ENCODE measurements at places on chromosomes 1 and 21.

GRCh38 chr1:58722967-58723366, 23.1 kb upstream of the MYSM1 start:
- no peak for DNase-seq

GRCh38 chr1:76219366-76219818, 144.8 kb downstream of the ST6GALNAC3 start:
- DNase-seq, result no peak

DNA sequence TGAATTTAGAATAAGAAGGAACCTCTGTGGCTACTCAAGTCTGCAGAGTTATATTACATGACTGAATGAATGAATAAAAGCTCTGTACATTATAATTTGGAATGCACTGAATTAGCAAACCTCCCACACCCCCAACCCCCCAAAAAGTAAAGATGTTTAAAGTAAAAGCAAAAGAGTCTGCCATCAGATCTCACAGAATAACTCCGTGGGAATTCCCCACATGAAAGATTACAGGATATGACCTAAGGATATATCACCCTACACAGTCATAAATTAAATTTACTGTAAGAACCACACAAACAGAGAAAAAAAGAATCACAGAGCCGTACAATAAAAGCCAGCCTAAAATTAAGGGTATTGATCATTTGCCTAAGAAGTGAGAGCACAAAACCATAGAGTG, 587.3 kb downstream of the PTPRC start:
- DNase-seq, result no peak

- no peak for DNase-seq
Observed at GRCh38 chr1:44424747-44425146, 19.7 kb downstream of the RNF220 start.

DNA sequence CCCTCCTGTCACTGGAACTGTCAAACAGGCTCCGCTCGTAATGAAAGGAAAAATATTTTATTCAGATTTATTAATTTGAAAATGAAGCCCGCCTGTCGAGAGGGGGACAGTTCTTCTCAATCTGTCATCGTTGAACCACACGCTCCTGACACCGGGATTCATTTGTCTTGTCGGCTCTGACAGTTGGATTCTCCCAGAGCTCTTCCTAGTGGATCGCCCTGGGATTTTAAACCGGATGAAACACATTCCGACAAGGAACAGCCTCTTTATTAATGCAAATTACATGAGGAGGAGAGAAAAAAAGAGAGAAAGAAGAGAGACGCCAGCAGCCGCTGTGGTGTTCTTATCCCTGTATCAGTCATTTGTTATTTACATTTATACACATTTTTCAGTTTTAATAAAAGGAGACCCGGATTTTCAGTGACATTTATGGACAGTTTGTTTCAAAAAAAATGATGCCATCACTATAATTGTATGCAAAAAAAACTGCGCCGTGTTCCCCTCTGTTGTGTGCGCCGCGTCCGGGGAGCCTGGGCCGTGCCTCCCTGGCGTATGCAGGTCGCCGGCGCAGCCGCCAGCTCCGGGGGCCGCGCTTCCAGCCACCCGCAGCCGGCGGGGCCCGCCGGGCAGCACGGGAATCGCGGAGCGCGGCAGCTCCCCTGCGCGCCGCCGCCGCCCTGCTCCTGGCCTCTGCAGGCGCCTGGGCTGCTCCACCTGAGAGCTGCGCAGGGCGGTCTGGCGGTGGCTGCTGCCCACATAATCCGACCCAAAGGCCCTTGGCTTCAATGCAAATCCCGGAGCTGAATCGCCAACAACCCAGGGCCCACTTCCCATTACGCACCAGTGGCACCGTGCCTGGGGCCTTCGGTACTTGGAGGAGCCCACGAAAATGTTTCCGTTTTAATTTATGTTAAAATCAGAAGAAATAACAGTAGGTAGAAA, 237.9 kb upstream of the PBX1 start:
- no peak for DNase-seq

GRCh38 chr1:91552091-91552490, 51.4 kb downstream of the CDC7 start:
- DNase-seq, result no peak

GRCh38 chr1:6416295-6416656, 3.4 kb downstream of the HES2 start:
- DNase-seq, result no peak
